AG10803 (cell line): ENCODE measurements at places on chromosomes 5 and 9.

DNA sequence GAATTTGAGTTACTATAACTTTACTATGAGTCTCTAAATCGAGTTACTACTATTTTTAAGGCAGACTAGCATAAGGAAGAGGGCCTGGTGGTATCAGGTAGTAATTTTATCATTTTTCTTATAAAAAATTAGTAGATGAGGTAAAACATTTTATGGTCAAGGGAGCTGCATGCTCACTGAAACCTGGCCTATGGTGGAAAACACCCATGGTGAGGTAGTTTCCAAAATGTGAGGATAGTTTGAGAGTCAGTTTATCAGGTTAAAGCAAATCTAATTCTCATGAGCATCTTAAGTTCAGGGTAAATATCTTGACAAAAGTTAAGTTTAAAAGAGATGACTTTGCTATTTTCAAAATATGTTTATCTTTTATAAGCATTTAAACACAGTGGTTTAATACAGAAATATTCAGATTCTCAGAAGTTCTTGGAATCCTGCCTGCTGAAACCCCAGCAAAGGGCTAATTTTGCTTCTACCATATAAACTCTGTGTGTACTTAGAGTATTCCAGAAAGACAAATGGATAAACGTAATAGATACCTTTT is 10.0 kb downstream of the DDX4 start:
- DNase-seq = no peak

- no peak for DNase-seq
These were observed 25.2 kb upstream of the OLFM1 start for GRCh38 chr9:135062254-135062653.

- no peak for DNase-seq
These were observed 214.6 kb upstream of the CCNH start for GRCh38 chr5:87627363-87627762.

DNA sequence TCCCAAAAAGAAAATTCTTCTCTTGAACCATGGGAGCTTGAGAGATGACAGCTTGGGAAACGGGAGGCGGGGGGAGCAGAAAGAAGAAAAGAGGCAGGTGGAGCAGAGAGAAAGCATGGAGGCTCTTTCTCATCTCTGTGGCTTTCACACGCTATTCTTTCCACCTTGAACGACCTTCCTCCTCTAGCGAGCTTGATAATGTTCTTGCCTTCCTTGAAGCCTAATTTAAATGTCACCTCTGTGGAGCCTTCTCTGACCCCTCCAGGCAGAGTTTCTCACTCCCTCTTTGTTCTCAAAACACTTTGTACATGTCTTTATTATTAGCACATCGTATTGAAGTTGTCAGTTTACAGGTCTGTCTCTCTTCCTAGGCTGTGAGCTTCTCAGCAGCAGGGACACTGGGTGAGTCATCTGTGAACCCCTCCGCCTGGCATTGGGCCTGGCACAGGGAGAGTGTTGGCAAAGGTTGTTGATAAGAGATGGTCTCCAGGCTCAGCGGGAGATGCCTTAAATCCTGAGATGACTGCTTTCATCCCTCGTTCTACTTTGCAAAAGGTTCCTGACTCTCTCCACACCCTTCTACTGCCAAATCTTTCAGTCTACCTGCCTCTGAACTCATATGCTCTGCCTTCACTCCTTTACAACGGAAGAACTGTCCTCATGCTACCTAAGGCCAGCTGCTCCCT is 14.1 kb upstream of the STRBP start:
- no peak for DNase-seq

GRCh38 chr5:133041157-133041784 is 10.5 kb upstream of the HSPA4 start:
- DNase-seq = no peak

DNA sequence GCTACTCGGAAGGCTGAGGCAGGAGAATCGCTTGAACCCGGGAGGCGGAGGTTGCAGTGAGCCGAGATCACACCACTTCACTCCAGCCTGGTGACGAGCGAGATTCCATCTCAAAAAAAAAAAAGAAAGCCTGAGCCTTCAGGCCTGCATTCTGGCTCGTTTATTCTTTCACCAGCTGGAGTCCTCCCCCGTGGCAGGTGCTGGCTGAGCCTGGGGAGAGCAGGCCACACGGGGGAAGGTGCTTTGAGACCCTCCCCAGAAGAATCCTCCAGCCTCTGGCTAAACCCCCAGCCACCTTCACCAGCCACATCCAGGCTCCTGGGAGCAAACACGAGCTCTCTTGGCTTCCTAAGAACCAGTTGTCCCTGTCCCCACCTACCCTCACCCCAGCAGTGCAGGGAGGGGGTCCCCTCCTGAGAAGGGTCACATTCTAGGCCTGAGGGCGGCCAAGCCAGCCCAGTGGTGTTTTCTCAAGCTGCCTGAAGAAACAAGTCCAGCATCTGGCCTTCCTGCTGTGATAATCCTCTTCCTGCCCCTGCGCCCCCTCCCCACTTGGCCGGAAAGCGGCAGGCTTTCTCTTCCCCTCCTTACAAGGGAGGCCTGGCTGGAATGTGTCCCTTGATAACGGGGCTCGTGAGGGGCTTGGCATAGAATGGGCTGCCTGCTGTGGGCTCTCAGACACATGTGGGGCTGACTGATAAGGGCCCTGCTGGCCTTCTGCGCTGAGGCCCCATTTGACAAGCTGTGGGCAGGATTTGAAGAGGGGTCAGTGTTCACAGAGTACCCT is 41.5 kb downstream of the PLPP7 start:
- no peak for DNase-seq

- DNase-seq = peak; percentile 62
These were observed 167.8 kb downstream of the DOCK2 start for GRCh38 chr5:169804861-169805260.
